ENCODE measurements at places on chromosomes 16 and 17. TPM values are rescaled to one million over a fixed set of nuclear protein-coding genes. Genes with fewer than 3 reads are reported as not detected.

DNA sequence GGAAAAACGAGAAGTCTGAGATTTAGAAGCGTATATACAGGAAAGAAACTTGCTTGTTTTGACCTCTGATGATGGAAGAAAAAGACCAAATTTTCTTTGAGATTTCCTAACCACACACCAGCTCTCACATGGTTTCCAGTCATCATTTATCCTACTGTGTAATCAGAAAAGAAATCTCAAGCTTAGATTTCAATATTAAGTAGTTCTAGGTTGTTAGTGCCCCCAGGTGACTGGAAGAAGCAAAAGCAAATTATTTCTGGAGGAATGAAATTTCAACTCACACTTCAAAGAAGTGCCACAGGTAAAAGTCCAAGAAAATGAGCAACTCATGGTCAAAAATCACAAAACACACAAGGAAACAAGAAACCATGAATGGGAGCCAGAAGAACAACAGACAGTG is 51.8 kb upstream of the KDM6B start:
- no peaks in the 10 kb centered on the region for H3K4me1 ChIP-seq
- H3K27me3 ChIP-seq, result no peaks in the 10 kb centered on the region
- no peak overlapping the region for H3K27ac ChIP-seq
- no peak overlapping the region for H3K4me3 ChIP-seq

GRCh38 chr16:20868890-20869289 is 31.3 kb downstream of the DCUN1D3 start:
- H3K27ac ChIP-seq, result peak overlapping the region; percentile 31
- peak; percentile 95 for DNase-seq
- no peaks in the 10 kb centered on the region for H3K27me3 ChIP-seq
- H3K4me3 ChIP-seq, result no peak overlapping the region

Gene AANAT
- total RNA-seq, result not detected

GRCh38 chr16:66996324-66996982 is 8.1 kb downstream of the CES4A start:
- H3K36me3 ChIP-seq, result no peaks in the 10 kb centered on the region
- no peak overlapping the region for H3K4me3 ChIP-seq
- H3K4me1 ChIP-seq, result no peaks in the 10 kb centered on the region

Gene XAF1
- 54.0 TPM for total RNA-seq

Gene CSH1
- not detected for total RNA-seq

- no peaks in the 10 kb centered on the region for H3K36me3 ChIP-seq
- H3K27ac ChIP-seq, result no peak overlapping the region
- H3K4me3 ChIP-seq, result no peak overlapping the region
- H3K27me3 ChIP-seq, result no peaks in the 10 kb centered on the region
- no peak for DNase-seq
Measured at GRCh38 chr17:76834870-76835269, 33.3 kb upstream of the MGAT5B start.

Gene DDX28
- 6.1 TPM for total RNA-seq

Gene ATF7IP2
- total RNA-seq, result 20.9 TPM

Gene SEZ6
- not detected for total RNA-seq

- no peaks in the 10 kb centered on the region for H3K27me3 ChIP-seq
- H3K4me3 ChIP-seq, result no peak overlapping the region
Measured at GRCh38 chr16:19294156-19294649, 8.7 kb downstream of the CLEC19A start.

DNA sequence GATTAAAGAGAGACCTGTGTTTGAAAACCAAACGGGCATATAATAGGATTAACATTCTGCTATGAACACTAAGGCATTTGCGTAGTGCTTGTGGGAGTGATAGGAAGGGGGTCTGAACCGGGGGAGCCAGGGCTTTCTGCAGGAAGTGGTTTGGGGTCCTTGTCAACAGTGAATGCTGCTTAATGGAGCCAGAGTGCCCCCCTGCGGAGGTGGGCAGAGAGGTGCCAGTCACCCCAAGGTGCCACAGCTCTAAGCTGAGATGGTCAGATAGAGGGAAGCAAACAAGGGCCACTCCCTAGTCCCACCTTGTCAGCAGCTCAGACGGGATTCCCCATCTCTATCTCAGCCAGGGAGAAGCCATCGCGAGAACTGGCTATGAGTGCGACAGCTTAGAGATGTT is 17.7 kb downstream of the NAA60 start:
- no peaks in the 10 kb centered on the region for H3K27me3 ChIP-seq
- H3K4me1 ChIP-seq, result peaks cover 63% of the 10 kb centered on the region
- no peak overlapping the region for H3K4me3 ChIP-seq
- H3K36me3 ChIP-seq, result no peaks in the 10 kb centered on the region

- H3K4me1 ChIP-seq, result no peaks in the 10 kb centered on the region
- H3K4me3 ChIP-seq, result no peak overlapping the region
- no peak for DNase-seq
- H3K27ac ChIP-seq, result no peak overlapping the region
- H3K36me3 ChIP-seq, result no peaks in the 10 kb centered on the region
Measured at GRCh38 chr17:79114458-79115301, 40.1 kb downstream of the ENGASE start.

DNA sequence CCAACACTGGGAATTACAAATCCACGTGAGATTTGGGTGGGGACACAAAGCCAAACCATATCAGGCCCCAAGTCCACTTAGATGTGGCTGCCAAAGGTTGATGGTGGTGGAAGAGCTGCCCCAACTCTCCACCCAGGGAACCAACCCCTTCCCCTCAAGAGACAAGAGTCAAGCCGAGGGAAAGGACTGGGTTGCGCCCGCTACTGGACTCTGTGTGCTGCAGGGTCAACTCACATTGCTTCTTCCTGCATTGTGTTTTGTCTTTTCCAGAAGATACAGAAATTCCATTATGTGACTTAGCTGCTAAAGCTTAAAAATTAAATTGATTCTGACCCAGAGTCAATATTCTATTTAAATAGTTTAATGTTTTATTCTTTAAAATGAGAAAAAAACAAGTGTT is 58.5 kb downstream of the ADAMTS18 start:
- no peaks in the 10 kb centered on the region for H3K27me3 ChIP-seq
- H3K4me1 ChIP-seq, result no peaks in the 10 kb centered on the region
- no peak overlapping the region for H3K27ac ChIP-seq
- H3K36me3 ChIP-seq, result no peaks in the 10 kb centered on the region
- no peak overlapping the region for H3K4me3 ChIP-seq
- DNase-seq, result no peak

DNA sequence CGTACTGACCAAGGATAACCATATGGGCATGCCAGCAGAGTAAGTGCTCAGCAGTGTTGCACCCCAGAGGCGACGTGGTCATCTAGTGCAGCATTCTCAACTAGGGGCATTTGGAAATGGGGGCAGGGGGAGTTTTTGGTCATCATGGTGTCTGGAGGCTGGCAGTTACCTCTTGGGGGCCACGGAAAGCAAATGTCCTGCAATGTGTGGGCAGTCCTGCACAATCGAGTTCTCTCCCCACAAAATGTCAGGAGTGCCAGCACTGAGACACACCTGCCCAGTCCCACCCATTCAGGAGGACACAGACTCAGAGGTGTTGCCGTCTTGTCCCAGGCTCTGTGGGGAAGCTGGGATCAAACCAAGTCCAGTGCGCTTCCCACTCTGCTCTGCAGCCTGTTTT is 3.0 kb downstream of the RASL10B start:
- H3K36me3 ChIP-seq, result no peaks in the 10 kb centered on the region
- DNase-seq, result no peak

DNA sequence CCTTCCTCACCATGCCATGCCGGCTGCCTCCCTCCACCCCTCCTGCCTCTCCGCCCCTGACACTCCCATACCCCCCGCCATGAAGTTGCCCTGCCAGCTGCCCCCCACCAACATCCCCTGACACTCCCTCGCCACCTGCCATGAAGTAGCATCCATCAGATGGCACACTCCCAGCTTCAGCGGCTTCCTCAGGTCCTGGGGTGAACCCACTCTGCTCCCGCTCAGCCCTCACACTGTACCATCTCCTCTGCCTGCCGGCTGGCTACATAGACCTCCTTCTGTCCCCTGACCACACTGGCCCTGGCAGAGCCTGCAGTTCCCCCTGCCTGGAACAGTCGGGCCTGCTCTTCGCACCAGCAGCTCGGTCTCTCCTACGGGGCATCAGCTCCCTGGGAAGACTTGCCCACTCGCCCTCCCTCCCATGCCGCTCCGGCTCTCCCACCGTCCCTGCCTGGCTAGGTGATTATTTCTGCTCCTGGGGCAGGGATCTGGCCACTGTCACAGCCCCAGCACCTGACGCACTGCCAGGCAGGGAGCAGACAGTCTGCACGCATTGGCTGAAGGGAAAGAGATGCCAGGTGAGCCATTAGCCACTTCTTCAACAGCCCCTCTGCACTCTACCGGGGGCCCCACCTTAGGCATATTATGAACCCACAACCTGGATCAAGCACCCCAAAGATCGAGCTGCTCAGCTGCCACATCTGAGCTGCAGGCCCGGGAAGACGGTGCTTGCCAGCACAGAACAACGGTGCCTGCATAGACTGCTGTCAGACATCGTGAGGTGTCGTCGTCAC is 9.0 kb downstream of the CANT1 start:
- no peak overlapping the region for H3K4me3 ChIP-seq
- no peaks in the 10 kb centered on the region for H3K4me1 ChIP-seq
- no peak overlapping the region for H3K27ac ChIP-seq
- DNase-seq, result peak; percentile 18

Gene SLX1A
- total RNA-seq, result 26.1 TPM

Gene RAP1GAP2
- 1.1 TPM for total RNA-seq

DNA sequence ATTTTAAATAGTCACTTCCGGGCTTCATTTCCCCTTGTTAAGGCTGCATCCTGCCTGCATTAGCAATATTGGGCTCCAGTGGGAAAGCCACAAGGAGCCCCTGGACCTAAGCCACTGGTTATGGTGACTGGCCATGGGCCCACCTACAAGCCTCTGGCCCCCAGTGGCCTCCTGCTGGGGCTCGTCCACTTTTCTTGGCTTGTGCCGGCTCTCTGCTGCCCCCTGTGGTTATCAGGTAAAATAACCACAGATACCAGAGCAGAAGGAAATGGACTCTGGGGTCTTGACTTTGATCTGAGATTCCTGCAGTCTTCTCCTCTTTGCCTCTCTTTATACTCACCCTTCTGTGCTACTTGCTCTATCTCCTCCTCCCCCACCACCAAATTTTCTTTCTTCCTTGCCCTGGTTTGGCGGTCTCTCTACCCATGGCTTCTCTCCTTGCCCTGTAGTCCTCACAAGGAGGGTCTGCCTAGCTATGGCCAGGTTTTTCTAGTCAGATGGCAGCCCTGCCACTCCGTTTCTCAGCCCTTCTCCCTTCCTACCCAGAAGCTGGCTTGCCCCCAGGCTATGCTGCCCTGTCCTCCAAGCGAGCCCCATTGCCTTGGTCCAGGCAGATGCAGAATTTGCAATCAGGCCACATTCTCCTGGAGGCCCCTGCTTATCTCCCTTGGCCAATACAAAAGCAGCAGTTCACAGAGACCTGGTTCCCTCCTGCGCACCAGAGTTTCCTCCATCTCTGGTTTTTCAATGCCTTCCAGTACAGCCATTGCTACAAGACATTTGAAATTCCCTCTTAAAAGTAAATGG is 82.9 kb upstream of the RCVRN start:
- H3K4me1 ChIP-seq, result no peaks in the 10 kb centered on the region
- H3K27ac ChIP-seq, result no peak overlapping the region
- no peak overlapping the region for H3K4me3 ChIP-seq
- no peak for DNase-seq

Gene CD300H
- not detected for total RNA-seq

Gene PDILT
- total RNA-seq, result not detected

DNA sequence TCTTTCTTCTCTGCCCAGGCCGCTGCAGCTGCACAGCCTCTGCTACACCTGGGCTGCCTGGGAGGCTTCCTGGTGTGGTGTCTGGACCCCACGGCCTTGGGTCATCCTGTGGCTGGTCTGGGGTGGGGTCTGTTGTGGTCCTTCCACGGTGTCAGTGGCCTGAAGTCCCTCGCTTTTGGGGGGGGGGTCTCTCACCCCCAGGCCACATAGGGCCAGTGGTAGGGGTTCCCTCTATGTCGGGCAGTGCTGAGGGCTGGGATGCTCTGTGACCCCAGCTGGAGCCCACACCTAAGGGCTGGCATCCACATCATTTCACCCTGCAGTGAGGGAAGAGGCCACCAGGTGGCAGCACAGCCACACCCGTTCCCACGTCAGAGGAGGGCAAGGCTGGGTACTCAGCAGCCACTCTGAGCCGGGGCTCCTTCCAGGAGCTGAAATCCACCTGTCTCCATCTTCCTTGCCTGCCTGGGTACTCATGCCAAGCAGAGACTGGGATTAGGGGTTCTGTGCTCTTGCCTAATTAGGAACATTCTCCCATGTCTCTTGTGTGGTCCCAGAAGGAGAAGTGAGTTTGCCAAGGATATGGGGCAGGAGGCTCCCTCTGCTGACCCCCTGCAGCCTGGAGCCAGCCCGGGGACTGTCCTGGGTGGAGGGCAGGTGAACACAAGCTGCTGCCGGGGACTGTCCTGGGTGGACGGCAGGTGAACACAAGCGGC is 13.0 kb downstream of the ENGASE start:
- no peak overlapping the region for H3K27ac ChIP-seq
- H3K36me3 ChIP-seq, result no peaks in the 10 kb centered on the region
- DNase-seq, result peak; percentile 70
- no peaks in the 10 kb centered on the region for H3K4me1 ChIP-seq

- H3K27ac ChIP-seq, result no peak overlapping the region
- no peak overlapping the region for H3K4me3 ChIP-seq
- peak; percentile 66 for DNase-seq
- no peaks in the 10 kb centered on the region for H3K36me3 ChIP-seq
Measured at GRCh38 chr17:46002311-46002972, 3.4 kb downstream of the STH start.

- DNase-seq, result no peak
- H3K27me3 ChIP-seq, result no peaks in the 10 kb centered on the region
- no peak overlapping the region for H3K27ac ChIP-seq
- H3K36me3 ChIP-seq, result no peaks in the 10 kb centered on the region
- H3K4me1 ChIP-seq, result no peaks in the 10 kb centered on the region
- no peak overlapping the region for H3K4me3 ChIP-seq
Measured at GRCh38 chr16:2806286-2806685, 8.0 kb downstream of the PRSS41 start.

- no peak overlapping the region for H3K27ac ChIP-seq
- H3K4me3 ChIP-seq, result no peak overlapping the region
- H3K27me3 ChIP-seq, result no peaks in the 10 kb centered on the region
Measured at GRCh38 chr16:65315081-65315780, 193.4 kb upstream of the CDH11 start.
